ENCODE measurements at places on chromosomes 13 and 19.

GRCh38 chr13:113155982-113156655, 2.3 kb upstream of the PROZ start:
- DNase-seq, result no peak

- no peak for DNase-seq
These were observed 6.4 kb downstream of the LGALS4 start for GRCh38 chr19:38806371-38806770.

DNA sequence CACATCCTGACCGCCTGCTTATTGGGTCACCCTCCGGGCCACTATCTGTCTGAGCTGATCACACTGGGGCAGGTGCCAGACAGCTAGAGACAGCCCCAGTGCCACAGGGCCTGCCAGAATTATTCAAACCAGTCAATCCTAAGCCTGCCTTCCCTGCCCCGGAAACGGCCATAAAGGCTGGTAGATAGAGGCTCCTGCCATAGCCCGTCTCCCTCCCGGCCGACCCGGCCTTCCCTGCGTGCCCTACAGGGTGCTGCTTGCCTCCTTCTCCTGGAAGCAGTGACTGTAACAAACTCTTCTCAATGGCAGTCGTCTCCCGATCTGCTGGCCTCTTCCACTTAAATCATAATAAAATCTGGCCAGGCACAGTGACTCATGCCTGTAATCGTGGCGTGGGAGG, 158.6 kb upstream of the SOX1 start:
- DNase-seq, result no peak

- DNase-seq, result peak; percentile 4
These were observed 32.2 kb downstream of the GP6 start for GRCh38 chr19:55005684-55006488.

GRCh38 chr19:2602391-2603181, 99.9 kb downstream of the GNG7 start:
- DNase-seq, result no peak

DNA sequence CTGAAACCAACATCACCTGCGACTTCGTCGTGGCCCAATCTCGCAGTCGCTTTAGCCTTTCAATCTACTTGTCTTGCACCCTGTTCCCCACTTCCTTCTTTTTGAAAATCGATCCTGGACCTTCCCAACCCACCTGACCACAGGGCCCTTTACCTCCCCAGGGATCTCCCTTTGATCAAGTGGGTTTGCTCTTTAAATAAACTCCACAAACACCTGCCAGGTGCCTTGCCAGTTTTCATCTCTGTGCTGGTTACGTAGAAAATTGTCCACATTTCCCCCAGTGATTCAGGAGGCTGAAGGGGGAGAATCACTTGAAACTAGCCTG, 14.5 kb upstream of the RAB20 start:
- no peak for DNase-seq

DNA sequence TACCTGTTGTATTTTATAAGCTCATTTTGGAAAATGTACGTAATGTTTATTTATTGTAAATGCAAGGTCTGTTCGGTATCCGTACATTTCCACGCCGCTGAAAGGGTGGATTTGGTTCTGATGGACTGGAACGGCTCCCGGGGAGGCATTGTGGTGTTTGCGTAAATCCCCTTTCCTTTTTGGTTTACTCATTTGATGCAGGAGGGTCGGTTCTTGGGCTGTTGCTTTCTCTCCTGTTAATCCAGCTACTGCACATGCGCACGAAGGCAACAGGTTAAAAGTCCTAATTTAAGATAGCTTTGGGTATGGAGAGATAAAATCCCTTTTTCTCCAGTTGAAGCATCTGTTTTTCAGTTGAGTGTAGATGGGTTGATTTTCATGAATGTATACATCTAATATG, 224.4 kb downstream of the TM9SF2 start:
- no peak for DNase-seq

- DNase-seq, result no peak
These were observed 748 bp upstream of the ZNF552 start for GRCh38 chr19:57815247-57816075.

DNA sequence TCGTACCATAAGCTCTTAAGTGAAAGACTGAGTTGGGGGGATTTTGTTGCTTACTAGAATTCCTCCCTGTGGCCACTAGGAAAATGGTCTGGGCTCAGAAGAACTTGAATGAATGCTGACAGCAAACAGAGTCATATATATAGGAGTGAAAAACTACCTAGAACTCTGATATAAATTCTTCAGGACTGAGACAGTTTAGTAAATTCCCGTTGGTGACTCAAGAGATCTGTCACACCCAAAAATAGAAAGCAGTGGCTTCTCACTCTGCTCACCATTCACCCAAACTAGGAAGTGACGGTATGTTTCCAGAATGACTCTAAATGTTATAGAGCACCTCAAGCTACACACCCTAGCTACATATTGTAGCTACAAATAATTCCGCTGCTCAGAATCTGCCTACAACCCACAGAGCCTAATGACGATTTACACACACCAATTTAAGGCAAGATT, 116.2 kb downstream of the TBC1D4 start:
- no peak for DNase-seq

GRCh38 chr13:109884462-109884861, 98.1 kb upstream of the IRS2 start:
- DNase-seq, result no peak

GRCh38 chr13:104106705-104107393, 1040.6 kb upstream of the SLC10A2 start:
- no peak for DNase-seq

- DNase-seq, result no peak
These were observed 489 bp downstream of the CCNE1 start for GRCh38 chr19:29812080-29812880.

GRCh38 chr19:6723108-6723618, 2.7 kb upstream of the C3 start:
- no peak for DNase-seq

DNA sequence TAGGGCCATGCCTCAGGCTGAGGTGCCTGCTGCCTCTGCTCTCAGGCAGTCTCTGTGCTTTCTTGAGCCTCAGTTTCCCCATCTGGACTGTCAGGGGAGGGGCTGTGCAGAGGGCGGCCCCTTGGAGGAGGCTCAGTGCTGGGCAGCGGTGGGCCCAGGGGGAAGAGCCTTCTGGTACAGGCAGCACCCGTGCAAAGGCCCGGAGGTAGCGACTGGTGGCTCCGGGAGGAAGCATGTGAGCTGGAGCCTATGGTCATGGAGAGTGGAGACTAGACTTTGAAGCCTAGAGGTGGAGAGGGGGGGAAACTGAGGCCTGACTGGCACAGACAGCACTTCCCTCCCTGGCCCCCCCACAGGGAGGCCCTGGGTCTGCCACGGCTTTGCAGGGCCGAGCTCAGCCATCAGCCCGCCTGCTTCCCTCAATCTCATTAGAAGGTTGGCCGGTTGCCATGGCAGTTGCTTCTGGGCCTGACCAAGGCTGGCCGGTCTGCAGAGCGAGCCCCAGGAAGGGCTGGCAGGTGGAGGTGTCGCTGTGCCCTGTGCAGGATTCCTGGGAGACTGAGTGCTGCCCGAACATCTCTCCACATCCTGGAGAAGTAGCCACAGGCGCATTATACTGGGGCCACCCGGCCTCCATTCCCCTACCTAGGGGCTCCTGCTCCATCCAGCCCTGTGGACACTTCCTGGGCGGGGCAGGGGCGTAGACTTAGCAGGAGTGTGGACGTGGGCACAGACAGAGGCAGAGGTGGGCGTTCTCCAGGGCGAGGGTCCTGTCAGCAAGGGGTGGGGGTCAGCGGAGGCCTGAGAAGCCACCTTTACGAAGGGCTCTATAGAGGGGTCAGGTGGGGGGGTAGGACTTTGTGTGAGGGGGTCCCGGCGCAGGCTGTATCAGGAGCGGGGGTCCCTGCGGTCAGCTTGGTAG, 53.2 kb downstream of the CRTC1 start:
- no peak for DNase-seq

DNA sequence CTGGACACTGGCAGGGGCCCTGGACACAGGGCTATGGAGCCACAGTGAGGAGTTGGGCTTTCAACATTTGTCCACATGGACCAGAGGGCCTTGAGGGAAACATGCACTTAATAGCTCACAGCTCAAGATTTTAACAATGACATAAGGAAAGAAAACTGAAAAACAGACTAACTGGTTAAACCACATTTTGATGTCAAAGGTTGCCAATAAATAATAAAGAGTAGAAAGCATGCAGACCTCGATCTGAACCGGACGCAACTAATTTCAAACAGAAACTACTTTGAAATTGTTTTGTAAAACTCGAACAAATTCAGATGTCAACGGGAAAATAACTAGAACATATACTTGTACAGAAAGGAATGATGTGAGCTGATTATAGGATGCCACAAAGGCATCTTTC, 15.5 kb upstream of the ZNF888 start:
- DNase-seq, result no peak

GRCh38 chr19:39032063-39032918, at the start of gene FBXO27:
FBXO27 (minus strand) TSS chr19:39032549; CDS start chr19:39032227, 322 bp downstream.
- DNase-seq, result no peak

DNA sequence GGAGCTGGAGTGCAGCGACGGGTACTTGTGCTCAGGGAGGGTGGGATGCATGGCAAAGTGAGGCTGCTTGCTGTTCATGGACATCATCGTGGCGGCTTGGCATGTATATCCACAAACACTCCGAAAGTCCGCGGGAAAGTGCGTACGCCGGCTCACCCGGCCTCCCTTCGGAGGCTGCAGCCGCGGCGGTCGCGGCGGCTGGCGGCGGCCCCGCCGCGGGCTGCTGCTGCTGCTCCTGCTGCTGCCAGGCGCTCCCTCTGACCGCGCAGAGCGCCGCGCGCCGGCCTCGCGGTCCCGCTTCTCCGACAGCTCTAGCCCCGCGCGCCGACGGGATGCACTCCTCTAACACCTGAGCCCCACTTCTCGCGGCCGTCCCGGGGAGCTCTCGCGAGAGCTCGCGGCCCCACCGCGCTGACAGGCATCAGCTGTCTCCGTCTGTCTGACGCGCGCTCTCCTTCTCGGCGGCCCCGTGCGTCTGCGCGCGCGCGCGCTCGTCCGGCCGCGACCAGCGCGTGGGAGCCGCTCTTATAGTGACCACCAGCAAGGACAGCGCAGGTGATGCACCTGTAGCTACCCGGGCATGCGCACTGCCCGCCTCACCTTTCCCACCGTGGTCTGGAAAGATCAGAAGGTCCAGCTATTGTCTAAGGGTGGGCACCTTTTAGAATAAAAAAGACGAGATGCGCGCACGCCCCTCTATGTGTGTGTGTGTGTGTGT, at the start of gene POU4F1:
Gene POU4F1 (minus strand): TSS at position 313 of the 718 bp plus-strand sequence. CDS start 226 bp downstream, at position 87.
- no peak for DNase-seq

DNA sequence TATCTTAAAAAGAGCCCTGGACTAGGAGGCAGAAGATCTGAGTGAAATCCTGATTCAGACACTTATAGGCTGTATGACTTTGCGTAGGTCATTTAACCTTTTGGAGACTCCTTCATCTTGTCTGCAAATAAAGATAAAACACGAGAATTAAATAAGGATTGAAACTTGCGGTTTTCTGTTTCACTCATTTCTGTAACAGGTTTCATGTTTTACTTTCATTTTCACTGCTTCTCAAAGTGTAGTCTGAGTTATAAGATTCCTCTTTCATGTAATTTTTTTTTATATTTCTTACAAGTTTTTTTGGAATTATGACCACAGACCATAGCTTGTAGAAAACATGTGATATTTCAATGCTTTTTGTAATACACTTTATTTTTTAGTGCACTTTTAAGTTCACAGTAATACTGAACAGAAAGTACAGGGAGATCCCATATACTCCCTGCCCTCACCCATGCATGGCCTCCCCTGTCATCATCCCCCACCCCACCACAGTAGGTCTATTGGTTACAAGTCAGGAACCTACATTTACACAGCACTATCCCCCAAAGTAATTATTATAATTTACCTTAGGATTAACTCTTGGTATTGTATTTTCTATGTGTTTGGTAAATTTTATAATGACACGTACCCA, 174.6 kb downstream of the ITGBL1 start:
- DNase-seq, result no peak

DNA sequence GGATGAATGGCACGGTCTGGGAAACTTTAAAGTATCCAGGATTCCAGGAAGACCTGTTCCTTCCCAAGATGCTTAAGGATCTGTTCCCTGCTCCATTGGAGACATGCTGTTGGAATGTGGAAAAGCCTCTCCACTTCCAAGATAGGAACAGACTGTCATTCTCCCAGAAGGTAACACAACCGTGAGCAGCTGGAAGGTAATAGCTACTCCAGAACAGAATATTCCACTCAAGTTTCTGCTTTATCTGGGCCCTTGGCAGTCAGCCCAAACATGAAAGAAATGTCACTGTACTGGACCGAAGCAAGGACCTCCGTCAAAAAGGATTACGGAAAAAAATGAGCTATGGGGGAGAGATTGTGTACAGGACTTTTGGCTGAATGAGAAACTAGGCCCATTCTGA, 420.9 kb upstream of the NBEA start:
- no peak for DNase-seq

GRCh38 chr13:24178847-24179485, 18.4 kb downstream of the SPATA13 start:
- DNase-seq, result no peak

DNA sequence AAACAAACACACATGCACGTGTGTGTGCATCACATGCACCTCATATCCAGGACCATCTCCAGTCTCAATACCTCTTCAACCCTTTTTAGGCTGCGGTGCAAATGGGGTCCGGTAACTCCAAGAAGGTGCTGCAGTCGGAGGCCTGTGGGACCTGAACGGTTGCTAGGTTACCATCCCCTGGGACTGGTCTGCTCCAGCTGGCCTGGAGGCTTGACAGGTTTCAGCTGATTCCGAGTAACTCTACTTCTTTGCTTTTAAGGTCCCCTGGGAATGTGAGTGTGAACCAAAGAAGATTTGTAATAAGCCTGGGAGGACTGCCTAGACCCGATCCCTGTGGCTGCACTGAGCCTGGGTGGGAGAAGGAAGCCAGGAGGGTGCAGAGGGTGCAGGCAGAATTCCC, 117.5 kb downstream of the CCNA1 start:
- DNase-seq, result no peak

- no peak for DNase-seq
These were observed 1017.4 kb downstream of the EFNB2 start for GRCh38 chr13:105518086-105518485.

- no peak for DNase-seq
These were observed 1.6 kb upstream of the POU4F1 start for GRCh38 chr13:78604782-78605611.

- DNase-seq, result no peak
These were observed 26.7 kb downstream of the ZNF850 start for GRCh38 chr19:36745870-36746269.

- DNase-seq, result no peak
These were observed 25.5 kb downstream of the CYP2B6 start for GRCh38 chr19:41016488-41017071.

- no peak for DNase-seq
These were observed 21.8 kb downstream of the CCNA1 start for GRCh38 chr13:36454121-36454520.

GRCh38 chr13:95880331-95880730, 172.9 kb downstream of the UGGT2 start:
- DNase-seq, result no peak

DNA sequence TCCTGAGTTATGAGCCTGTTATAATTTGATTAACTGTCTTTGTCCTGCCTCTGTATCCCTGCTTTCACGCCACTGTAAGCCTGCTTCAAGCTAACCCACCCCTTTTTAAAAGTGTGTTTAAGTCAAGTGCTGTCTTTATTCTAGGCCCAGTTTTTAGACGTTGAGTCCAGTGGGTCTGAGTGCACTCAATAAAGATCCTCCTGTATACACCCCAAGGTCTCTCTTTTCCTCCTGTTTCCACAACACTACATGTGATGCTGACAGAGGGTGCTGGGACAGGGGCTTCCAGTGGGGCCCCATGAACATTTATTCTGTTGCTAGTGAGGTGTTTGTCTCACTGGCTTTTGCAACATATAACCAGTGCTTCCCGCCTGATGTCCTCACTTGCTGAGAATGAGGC, 6.7 kb upstream of the F2RL3 start:
- DNase-seq, result no peak

- no peak for DNase-seq
These were observed 280.6 kb downstream of the SHISA2 start for GRCh38 chr13:25771202-25771601.

- DNase-seq, result no peak
These were observed 30.5 kb downstream of the TNFSF14 start for GRCh38 chr19:6639439-6639838.

All from activated CD8-positive, alpha-beta memory T cell treated with anti-CD3 and anti-CD28 coated beads for 1 hour (primary cell).